Activated T-cell treated with anti-CD3 and anti-CD28 coated beads, Interleukin-2, amount 50 U/mL, for 72 hours (primary cell): ENCODE measurements at places on chromosomes 16 and 17. TPM values are rescaled to one million over a fixed set of nuclear protein-coding genes. Genes with fewer than 3 reads are reported as not detected.

TAT gene
- not detected for total RNA-seq

UNC13D gene
- total RNA-seq, result 97.6 TPM

GRCh38 chr17:40331743-40332641 is 23.0 kb downstream of the RARA start:
- DNase-seq, result no peak

- no peak for DNase-seq
Observed at GRCh38 chr16:66842765-66843164, 1.4 kb upstream of the CA7 start.
